ENCODE measurements at places on chromosomes 7 and 10.

- no peak for DNase-seq
Measured at GRCh38 chr7:142321391-142321790, 63.5 kb upstream of the PRSS58 start.

- DNase-seq, result no peak
Measured at GRCh38 chr7:30559611-30560010, 35.1 kb upstream of the GARS1 start.

DNA sequence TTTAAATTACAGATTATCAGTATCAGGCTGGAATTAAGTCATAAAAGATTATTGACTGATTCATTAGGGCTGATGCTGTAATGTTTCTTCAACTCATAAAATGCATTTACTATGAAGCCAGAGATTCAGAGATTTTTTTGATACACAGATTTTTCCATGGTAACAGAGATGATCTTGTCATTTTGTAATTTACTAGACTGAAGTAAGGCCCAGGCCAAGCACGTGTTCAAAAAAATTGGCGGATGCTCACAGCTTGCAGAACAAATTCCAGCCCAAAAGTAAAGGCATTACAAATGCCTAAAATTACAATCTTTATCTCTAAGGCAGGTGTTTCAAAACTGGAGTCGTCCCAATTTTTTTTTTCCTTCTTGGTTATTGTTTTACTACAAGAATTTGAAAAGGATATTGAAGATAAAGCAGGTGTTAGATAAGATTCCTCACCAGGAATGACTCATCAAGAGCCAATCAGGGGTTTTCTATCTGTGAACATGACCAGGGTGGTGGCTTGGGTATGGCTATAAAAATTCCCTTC, 78.4 kb upstream of the MEOX2 start:
- DNase-seq, result no peak

- DNase-seq, result no peak
Measured at GRCh38 chr10:44948642-44949041, 11.0 kb upstream of the RASSF4 start.

- no peak for DNase-seq
Measured at GRCh38 chr10:23186178-23186577, 5.9 kb upstream of the PTF1A start.

DNA sequence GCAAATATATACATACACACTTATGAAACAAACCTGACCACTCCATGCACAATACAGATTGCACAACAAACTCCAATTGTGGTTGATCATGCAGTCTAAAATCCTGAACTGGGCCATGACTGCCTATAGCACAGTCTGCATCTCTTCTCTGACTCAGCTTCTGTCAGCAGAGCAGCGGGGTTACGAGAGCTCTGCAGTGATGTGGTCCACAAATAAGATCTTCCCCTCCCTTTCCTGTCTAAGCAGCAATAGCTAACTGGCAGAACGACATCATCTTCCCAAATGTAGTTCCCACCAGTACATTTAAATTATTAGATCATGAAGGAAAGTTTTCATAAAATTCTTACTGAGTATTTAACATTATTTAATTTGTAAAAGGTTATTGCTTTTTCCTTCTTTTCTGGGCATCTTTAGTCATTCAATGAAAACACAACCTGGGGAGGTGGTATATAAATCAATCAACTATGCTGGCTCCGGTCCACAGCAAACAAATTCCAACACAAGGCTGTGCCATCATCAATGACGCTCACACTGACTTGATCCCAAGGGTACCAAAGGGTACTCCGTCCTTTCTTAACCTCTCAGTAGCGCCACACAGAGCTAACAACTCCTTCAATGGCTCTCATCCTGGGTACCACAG, 17.1 kb downstream of the ARHGAP21 start:
- peak; percentile 93 for DNase-seq

GRCh38 chr7:138937484-138937883, 43.7 kb downstream of the KIAA1549 start:
- DNase-seq, result no peak

- DNase-seq, result no peak
Measured at GRCh38 chr7:64581926-64582894, 19.3 kb upstream of the ZNF680 start.
